Pancreas (tissue), 10 donors: ENCODE measurements at places on chromosomes 13 and 19.

- no peaks in the 10 kb centered on the region for H3K36me3 ChIP-seq
- no peak overlapping the region for H3K4me3 ChIP-seq
- H3K4me1 ChIP-seq: no peaks in the 10 kb centered on the region
- H3K27me3 ChIP-seq: no peaks in the 10 kb centered on the region
- H3K27ac ChIP-seq: no peak overlapping the region
Measured at GRCh38 chr19:50844296-50844935, 10.3 kb upstream of the KLK3 start.

- H3K36me3 ChIP-seq: no peaks in the 10 kb centered on the region
- no peak overlapping the region for H3K4me3 ChIP-seq
Measured at GRCh38 chr19:10908380-10908960, 20.0 kb downstream of the YIPF2 start.

DNA sequence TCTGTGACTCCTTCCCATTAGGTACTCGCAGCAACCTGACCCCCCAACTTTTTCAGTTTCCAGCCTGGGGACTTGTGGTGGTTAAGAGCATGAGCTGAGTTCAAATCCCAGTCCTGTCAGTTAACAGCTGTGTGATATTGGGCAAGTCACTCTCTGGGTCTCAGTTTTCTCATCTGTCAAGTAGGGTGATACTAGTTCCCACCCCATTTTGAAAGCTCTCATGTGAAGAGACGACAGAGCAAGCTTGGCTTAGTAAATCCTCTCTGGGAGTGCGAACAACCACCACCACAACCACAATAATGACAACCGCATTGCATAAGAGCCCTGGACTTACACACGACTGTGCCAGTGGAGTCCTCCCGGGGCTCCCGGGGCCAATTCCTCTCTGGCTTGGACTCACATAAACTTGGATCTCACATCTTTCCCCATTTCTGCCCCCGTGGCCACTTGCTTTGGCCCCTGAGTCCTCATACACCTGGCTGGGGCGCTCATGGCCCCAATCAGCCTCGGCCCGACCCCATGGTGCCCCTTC is 454 bp downstream of the BLVRB start:
- H3K4me3 ChIP-seq: peak overlapping the region; percentile 55
- H3K27me3 ChIP-seq: no peaks in the 10 kb centered on the region
- H3K27ac ChIP-seq: peak overlapping the region; percentile 88
- DNase-seq: no peak
- no peaks in the 10 kb centered on the region for H3K36me3 ChIP-seq
- H3K4me1 ChIP-seq: peaks cover 19% of the 10 kb centered on the region

DNA sequence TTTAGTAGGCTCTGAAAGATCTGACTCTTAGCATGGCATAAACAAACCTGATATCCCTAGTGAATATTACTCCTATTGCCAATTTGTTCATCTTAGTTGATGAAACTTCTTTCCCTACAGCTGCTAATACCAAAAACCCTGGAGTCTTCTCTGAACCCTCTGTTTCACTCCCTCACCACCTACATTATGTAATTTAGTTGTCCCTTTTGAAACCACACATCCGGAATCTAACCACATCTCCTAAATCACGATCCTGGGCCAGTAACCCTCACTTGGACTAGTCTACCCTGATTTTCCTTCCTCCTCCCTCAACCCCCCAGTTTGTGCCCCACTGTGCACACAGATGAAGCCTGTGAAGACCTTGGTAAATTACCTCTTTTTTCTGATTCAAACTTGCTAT is 1.2 kb downstream of the ZNF256 start:
- H3K36me3 ChIP-seq: peaks cover 7% of the 10 kb centered on the region
- no peaks in the 10 kb centered on the region for H3K4me1 ChIP-seq
- no peak overlapping the region for H3K4me3 ChIP-seq
- no peak overlapping the region for H3K27ac ChIP-seq
